ENCODE measurements at places on chromosomes 13 and 19. TPM values are rescaled to one million over a fixed set of nuclear protein-coding genes. Genes with fewer than 3 reads are reported as not detected.

- no peak for DNase-seq
Measured at GRCh38 chr19:33946535-33947264, 150.0 kb downstream of the KCTD15 start.

GRCh38 chr19:13095934-13096927 lies 6.4 kb downstream of the LYL1 start:
- no peak for DNase-seq

- no peak for DNase-seq
Measured at GRCh38 chr13:47929156-47929555, 71.9 kb downstream of the SUCLA2 start.

GRCh38 chr13:22062478-22063205 lies 391.8 kb downstream of the FGF9 start:
- DNase-seq: no peak

- no peak for DNase-seq
Measured at GRCh38 chr19:955803-956765, 28.1 kb upstream of the WDR18 start.

- DNase-seq: no peak
Measured at GRCh38 chr13:109436841-109437240, 349.5 kb downstream of the IRS2 start.

GRCh38 chr13:74077792-74078191 lies 56.4 kb downstream of the KLF12 start:
- DNase-seq: no peak

GRCh38 chr19:39941615-39942365 lies 7.4 kb upstream of the FCGBP start:
- DNase-seq: no peak

DNA sequence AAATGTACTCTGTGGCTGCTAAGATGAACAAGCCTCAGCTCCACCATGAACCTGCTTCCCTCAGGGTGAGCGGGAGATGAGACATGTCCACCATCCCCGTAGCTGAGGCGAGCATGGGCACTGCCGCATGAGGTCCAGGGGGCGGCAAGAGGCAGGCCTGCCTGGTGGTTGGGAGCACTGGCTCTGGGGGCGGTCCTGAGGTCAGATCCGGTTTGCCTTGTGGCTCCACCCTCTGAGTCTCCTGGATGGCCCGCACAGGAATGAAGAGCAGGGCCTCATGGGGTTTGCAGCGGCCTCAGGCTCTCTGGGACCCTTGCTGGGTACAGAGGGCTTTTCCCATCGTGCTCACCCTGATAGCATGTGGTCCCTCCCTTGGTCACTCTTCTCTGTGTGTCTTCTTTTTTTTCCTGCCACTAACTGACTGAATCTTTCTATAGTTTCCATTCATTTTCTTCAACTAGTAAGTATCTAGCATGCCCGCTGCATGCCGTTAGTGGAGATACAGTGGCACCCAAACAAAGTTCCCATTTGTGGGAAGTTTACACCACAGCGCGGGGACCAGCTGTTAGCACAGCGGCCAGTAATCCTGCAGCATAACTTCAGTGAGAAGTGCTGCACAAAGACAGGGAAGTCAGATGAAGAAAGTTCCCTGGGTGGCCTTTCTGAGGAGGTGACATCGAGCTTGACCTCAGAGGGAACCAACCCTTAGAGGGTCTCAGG lies 37.3 kb downstream of the CAPN12 start:
- no peak for DNase-seq

DNA sequence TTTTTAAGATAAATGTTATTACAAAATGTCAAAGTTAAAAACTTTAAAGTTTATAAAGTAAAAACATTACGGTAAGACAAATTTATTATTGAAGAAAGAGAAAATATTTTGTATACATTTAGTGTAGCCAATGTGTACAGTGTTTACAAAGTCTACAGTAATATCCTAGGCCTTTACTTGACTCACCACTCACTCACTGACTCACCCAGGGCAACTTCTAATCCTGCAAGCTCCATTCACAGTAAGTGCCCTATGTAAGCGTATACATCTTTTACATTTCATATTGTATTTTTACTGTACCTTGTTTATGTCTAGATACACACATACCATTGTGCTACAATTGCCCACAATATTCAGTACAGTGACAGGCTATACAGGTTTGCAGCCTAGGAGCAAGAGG lies 448.2 kb downstream of the KCTD12 start:
- no peak for DNase-seq

ZNF226 gene
- 14.9 TPM for total RNA-seq

MRPL57 gene
- 20.1 TPM for total RNA-seq

FREM2 gene
- not detected for total RNA-seq

ELSPBP1 gene
- not detected for total RNA-seq

TTYH1 gene
- 1.9 TPM for total RNA-seq
